ENCODE measurements at places on chromosomes 3 and 15.

DNA sequence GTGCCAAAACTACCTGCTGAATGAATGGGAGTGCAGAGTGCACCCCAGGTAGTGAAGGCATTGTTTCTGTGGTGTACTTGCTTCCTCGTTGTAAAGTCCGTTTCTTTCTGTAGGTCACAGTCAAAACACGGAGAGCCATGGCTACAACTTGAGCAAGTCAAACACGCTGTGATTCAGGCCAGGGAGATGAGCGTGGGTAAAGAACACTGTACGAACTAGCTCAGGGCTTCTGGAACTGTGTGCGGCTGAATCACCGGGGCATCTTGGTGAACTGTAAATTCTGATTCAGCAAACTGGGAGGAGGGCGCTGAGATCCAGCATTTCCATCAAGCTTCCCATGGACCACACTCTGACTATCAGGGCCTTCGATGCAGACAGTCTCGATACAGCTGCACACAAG lies 5.0 kb upstream of the TNK2 start:
- no peak for DNase-seq

GRCh38 chr3:50336452-50337174 lies 4.0 kb downstream of the RASSF1 start:
- peak; percentile 47 for DNase-seq

- peak; percentile 99 for DNase-seq
Observed at GRCh38 chr15:85047271-85047948, 65.8 kb downstream of the PDE8A start.

- peak; percentile 95 for DNase-seq
Observed at GRCh38 chr3:158769952-158770740, 31.7 kb upstream of the MFSD1 start.

DNA sequence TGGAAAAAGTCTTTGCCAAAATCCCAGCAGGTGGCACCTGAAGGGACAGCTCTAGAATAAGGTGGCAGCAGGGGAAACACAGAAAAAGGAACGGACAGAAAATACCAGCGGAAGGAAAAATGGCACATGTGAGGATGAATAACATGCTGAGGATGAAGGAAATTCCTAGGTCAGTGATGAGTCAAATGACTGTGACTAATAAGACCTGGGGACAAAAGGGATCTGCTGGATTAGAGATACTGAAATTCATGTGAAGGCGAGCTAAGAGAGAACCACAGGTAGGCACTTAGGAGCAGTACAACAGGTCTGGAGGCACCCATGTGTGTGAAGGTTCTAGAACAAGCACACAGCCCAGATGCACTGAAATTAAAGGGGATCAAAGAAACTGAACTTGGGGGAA lies 482.5 kb downstream of the FOXP1 start:
- peak; percentile 76 for DNase-seq

GRCh38 chr3:9397906-9398699 lies 688 bp downstream of the SETD5 start:
- DNase-seq: peak; percentile 35

GRCh38 chr3:16885593-16886302 lies 993 bp downstream of the PLCL2 start:
- peak; percentile 38 for DNase-seq

GRCh38 chr3:113736548-113737089 lies 9.4 kb downstream of the NAA50 start:
- peak; percentile 65 for DNase-seq

DNA sequence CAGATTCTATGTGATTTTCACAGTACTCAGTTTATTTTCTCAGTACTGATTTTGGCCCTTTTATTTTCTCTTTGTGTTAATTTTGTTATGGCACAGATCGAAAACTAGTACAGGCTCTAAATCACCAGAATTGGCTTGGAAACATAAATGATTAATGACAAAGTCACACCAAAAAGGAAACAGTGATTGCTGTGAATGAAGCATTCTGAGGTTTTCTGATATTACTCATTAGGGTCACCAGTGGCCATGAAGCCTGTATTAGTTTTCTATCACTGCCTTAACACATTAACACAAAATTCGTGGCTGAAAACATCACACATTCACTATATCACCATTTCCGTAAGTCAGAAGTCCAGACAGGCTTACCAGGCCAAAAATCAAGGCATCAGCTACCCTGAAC lies 343.0 kb upstream of the THRB start:
- peak; percentile 9 for DNase-seq

DNA sequence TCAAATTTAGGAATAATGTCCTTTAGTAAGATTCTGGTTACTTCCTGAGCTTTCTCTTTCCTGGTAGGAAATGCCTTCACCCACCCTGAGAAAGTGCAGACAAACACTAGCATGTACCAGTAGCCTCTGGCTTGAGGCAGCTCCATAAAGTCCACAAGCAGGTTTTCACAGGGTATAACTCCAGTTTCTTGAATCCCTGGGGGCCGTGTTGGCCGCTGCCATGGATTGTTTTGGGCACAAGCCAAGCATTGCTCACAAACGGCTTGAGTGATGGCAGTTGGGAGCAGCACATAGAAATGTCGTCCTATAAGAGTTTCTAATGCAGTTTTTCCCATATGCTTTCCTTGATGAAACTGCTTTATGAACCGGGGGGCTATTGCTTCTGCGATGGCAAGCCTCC lies 164.1 kb downstream of the STXBP5L start:
- no peak for DNase-seq

- DNase-seq: peak; percentile 70
Observed at GRCh38 chr15:96234109-96234892, 96.2 kb upstream of the NR2F2 start.

- no peak for DNase-seq
Observed at GRCh38 chr15:51680321-51680720, 982 bp upstream of the SCG3 start.

DNA sequence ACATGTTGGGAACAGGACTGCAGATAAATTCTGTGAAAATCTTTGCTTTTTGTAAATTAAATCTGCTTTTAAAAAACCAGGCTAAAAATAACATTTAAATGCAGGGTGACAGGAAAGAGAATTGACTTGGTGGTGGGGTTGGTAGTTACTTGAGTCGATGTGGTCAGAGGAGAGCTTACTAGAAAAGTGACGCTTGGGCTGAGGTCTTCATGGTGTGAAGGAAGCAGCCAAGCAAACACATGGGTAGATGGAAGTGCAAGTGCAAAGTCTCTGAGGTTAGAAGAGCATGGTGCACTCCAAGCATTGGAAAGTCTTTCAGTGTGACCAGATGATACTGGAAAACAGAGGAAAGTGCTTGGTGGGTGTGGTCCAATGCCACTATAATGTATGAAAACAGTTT lies 86.4 kb upstream of the THBS1 start:
- no peak for DNase-seq

GRCh38 chr3:47273564-47273963 lies 9.0 kb downstream of the KIF9 start:
- no peak for DNase-seq

GRCh38 chr3:193387596-193387995 lies 9.0 kb upstream of the ATP13A5 start:
- DNase-seq: no peak

DNA sequence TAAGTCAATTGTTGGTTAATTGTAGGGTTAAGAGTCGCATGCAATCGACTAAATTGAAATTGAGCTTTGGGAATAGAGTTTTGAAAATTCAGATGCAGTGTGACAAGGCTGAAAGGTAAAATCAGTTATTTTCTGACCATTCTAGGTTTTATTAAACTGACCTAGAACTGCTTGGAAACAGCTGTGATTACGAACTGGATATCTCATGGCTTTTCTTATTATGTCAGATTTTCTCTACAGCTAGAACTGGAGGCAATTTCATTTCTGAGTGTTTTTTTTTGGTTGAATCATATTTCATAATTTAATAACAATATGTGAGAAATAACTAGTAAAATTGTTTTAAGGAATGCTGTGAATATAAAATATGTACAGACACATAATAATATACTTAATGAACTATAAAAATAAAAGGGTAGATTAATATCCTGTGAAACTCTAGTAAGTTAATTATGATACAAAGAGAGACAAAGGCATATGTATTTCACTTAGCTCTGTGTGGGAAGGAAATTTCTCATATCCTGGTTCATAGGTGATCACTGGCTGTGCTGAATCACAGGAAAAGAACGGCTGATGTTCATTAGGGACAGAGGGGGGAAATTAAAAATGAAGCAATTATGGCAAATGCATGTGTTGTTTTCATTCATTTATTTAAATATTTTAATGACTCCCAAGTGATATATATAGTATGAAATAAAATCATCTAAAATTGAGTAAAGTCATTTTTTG lies 403.2 kb downstream of the ZIC1 start:
- no peak for DNase-seq

DNA sequence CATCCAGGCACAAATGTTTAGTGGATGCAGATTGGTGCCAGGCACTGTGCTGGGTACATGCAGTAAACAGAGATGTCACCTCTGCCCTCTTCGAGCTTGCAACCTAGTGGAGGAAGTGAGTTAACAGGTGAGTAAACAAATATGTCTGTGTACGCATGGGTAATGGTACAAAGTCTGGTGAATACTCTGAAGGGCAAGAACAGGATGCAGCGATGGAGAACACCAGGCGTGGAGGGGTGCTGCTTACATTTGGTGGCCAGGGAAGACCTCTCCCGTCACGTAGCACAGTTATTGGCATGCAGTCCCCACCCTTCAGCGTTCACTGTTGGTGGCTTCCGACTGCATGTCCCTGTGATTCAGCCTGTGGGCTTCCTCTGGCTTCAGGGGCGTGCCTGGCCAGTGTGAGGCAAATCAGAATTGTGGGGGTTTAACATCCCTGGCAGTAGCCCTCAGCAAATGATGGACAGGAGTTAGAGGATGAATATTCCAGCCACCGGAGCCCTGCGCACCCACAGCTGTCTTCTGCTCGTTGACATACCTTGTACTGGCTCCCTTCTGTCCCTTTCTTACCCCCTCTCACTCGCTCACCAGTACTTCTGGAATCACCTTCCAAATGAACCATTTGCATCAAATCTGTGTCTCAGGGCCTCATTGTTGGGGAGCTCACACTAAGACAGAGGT lies 9.1 kb upstream of the HDAC11 start:
- DNase-seq: no peak

- no peak for DNase-seq
Observed at GRCh38 chr3:94378322-94378721, 315.5 kb downstream of the NSUN3 start.

DNA sequence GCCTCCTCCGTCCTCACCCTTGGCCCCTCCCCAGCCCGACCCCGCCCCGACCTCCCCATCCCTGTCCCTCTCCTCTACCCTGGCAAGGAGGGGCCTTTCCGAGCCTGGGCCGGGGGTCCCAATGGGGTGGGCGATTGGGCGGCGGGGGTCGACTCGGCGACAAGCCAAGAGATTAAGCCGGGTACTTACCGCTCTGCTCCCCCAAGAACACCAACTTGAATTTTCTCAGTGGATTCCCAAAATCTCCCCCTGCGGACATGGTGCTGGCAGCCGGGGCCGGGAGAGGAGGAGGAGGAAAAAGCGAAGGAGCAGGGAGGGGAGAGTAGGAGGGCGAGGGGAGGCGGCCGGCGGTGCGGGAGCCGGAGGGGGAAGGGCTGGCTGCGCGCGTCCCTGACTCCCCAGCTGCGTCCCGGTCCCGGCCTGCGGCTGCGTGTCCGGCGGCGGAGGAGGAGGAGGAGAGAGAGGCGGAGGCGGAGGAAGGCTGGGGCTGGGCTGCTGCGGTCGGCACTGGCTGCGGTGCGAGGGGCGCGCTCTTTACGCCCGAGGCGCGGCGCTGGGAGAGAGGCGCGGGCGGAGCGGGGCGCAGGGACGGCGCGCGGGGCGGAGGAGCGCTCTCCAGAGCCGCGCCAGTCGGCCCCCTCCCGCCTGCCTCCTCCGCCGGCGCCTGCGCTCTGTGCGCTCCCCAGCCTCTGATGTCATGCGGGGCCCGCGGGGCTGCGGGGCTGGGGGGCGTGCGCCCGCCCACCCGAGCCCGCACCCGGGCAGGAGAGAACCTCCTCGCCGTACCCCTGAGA lies at the start of gene RAB6B:
Gene RAB6B (minus strand): TSS at position 675 of the 794 bp plus-strand sequence. CDS start 416 bp downstream, at position 259.
- peak; percentile 58 for DNase-seq

- DNase-seq: no peak
Observed at GRCh38 chr3:175005881-175006280, 146.7 kb downstream of the NAALADL2 start.

DNA sequence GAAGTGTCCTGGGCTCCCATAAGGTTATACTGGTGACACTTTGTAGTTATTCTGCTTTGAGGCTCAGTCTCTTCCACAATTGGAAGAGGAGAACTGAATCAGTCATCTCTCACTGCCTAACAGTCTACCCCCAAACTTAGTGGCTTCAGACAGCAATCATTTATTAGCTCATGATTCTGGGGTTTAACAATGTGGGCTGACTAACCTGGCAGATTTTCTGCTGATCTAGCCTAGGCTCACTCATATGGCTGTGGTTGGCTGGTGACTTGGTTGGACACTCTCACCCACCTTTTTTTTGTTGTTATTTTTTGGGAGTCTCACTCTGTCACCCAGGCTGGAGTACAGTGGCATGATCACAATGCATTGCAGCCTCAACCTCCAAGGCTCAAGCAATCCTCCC lies 7.1 kb downstream of the GPD1L start:
- DNase-seq: no peak

DNA sequence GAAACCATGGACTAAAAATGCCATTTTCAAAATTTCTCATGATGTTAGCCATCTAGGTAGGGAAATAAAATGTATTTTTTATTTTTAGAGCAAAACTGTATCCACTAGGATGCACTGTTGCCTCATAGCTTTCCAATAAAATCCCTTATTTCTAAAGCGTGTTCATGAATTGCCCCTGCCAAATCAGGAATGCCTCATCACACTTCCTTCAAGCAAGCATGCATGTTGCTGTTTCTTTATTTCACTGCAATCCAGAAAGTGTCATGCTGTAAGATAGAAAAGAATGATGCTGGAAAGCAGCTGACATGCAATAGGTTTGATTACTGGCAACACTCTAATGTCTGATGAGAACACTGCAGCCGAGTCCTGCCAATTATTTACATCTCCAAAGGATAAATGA lies 239.5 kb downstream of the CHL1 start:
- DNase-seq: no peak

DNA sequence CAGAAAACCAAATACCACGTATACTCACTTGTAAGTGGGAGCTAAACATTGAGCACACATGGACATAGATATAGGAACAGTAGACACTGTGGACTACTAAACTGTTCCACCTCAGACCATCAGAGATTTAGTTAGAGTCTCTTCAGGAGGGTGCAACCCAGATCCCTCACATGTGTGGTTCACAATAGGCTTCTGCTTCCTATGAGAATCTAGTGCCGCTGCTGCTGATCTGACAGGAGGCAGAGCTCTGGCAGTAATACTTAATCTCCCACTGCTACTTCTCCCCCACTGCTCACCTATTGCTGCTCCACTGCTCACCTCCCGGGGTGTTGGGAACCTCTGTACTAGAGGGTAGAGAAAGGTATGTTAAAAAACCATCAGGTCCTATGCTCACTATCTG lies 533.3 kb downstream of the NSUN3 start:
- no peak for DNase-seq

DNA sequence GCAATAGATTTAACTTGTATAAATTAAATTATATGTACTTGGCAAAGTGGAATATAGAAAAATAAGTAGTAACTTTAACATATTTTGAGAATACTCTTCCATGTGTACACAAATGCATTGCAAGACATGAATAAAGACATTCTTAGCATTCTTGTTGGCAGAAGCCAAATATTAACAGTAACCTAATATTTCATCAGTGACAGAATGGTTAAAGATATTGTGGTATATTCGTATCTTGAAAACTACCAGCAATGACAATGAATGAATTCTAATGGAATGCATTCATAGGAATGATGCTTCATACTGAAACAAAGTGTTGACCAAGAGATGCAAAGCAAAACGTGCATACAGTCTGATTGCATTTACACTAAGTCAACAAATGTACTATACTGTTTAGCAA lies 524.7 kb downstream of the GRM7 start:
- DNase-seq: no peak
